Activated CD4-positive, alpha-beta T cell treated with anti-CD3 and anti-CD28 coated beads, Interleukin-10, Interleukin-2, amounts not matched to agents 100 ng/mL and 50 ng/mL, durations not matched to agents 16 hours and 8 hours (primary cell): ENCODE measurements at places on chromosomes 13 and 19.

GRCh38 chr19:11539495-11540365, 1.1 kb downstream of the CNN1 start:
- DNase-seq: no peak

DNA sequence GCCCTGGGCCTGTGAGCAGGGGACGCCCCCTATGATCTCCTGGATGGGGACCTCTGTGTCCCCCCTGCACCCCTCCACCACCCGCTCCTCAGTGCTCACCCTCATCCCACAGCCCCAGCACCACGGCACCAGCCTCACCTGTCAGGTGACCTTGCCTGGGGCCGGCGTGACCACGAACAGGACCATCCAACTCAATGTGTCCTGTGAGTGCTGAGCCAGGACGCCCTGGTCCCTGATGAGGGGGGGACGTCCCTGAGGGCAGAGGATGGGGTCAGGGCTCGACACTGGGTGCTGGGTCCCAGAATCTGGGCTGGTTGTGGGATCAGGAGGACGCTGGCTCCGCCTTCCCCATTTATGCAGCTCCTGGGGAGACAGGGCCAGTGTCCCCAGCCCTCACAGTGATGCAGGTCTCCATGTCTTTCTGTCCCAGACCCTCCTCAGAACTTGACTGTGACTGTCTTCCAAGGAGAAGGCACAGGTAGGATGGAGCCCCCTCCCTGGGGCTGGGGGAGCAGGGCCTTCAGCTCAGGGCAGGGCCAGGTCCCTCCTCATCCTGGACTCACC, 2.5 kb downstream of the SIGLEC7 start:
- no peak for DNase-seq

DNA sequence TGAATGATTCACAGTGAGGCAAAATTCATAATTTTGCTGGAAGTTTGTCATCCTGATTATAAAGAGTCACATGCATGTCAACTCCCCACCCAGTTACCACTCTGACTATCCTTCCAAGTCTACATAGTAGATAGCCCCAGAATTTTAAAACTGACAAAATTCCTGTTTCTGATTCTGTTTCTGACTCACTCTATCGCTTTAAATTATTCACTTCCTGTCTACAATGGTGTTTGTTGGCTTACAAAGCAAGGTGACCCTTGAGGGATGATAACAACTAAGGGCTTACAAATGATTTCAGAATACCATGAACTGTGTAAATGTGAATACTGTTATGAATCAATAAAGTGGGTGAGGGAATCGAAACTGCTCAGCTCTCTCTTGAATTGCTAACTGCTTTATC, 98.7 kb upstream of the KL start:
- DNase-seq: peak; percentile 89

DNA sequence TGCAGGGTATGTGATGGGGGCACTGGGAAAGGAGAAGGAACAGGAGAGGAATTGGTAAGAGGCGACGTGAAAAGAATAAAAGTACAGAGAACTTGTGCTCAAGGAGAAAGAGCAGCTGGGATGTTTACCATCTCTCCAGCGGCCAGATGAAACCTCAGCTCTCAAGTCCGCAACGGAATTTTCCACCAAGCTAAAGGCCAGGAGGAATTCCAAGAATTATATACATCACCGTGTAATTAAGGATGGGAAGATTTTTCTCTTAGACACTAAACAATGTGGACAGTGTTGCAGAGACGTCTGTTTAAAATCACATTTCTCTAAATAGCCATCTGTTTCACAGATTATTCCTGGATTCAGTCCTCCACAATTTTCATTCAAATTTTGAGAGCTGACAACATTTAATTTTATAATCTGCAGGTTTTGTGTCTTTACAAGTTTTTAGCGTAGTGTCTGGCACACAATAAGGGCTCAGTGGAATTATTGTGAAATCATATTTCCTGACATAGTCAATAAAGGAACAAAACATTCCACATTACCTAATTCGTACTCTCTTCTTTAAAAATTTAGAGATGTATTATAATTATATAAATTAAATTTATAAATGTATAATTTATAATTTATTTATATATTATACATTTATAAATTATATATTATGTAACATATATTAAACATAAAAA, 23.0 kb upstream of the USP29 start:
- DNase-seq: no peak

DNA sequence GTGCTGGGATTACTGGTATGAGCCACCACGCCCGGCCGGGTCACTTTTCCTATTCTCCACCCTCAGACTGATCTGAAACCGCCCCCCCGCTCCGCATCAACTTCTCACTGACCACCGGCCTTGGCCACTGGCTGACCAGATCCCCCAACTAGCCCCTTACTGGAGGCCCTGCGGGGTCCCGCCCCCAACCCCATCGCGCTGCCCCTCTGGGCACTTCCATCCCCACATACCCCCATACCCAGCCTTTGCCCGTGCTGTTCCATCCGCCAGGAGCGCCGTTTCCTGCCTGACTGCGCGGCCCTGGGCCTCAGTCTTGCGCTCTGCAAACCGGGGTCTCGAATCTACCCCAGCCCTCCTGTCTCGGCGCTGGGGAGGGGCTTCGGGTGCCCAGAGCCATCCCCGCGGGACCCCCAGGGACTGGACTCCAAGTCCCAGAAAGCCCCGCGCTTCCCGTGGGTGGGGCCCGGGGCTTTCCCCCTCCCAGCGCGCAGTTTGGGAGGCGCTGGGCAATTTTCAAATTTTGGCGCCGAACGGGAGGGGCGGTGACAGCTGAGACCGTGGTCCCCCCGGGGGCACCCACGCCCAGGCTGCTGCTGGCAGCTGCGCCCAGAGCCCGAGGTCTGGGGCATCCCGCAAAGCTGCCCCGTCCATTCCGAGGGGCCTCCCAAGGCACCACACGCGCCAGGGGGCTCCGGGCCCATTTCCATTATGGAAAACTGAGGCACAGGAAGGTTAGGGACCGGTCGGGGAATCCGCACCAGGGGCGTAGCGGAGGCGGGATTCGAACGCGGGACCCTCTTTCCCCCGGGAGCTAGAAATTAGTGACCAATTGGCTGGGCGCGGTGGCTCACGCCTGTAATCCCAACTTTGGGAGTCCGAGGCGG, 5.2 kb upstream of the LMNB2 start:
- DNase-seq: peak; percentile 85

GRCh38 chr13:99354371-99354951, 47.3 kb upstream of the GPR183 start:
- DNase-seq: peak; percentile 82

DNA sequence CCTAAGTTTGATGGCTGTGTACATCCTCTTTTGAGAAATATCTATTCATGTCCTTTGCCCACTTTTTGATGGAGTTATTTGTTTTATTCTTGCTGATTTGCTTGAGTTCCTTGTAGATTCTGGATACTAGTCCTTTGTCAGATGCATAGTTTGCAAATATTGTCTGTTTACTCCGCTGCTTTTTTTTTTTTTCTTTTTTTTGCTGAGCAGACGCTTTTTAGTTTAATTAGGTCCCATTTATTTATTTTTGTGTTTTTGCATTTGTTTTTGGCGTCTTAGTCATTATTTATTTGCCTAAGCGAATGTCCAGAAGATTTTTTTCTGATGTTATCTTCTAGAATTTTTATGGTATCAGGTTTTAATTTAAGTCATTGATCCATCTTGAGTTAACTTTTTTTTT, 114.9 kb downstream of the GPC6 start:
- DNase-seq: no peak

- no peak for DNase-seq
Measured at GRCh38 chr19:1745589-1746031, 7.7 kb upstream of the ONECUT3 start.

- no peak for DNase-seq
Measured at GRCh38 chr13:105972306-105972721, 563.1 kb downstream of the EFNB2 start.

GRCh38 chr19:43636121-43636683, 3.4 kb downstream of the CADM4 start:
- no peak for DNase-seq

- no peak for DNase-seq
Measured at GRCh38 chr13:81140675-81141074, 799.7 kb upstream of the SPRY2 start.

- DNase-seq: peak; percentile 51
Measured at GRCh38 chr19:1363599-1363998, 20.1 kb upstream of the NDUFS7 start.

DNA sequence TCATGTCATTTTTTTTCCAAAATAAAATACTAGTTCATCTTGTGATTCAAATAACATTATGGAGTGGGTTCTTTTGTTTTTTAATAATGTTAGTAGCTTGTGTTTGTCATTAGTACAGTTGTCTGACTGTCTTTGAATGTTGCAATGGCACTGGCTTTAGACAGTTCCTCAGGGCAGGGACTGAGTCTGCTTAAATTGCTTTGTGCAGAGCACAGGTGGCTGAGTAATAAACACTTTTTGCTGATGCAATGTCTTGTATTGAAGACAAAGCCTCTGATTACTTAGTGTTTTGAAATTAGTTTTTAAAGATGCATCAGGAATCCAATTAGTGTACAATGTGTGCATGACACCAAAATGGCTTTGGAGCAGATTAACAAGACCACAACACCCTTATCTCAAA, 88.7 kb upstream of the PCDH9 start:
- no peak for DNase-seq

- peak; percentile 41 for DNase-seq
Measured at GRCh38 chr19:47100290-47100689, 13.3 kb downstream of the ZC3H4 start.
